ENCODE measurements at places on chromosomes 4 and X.

- no peak for DNase-seq
These were observed 59.9 kb downstream of the MBNL3 start for GRCh38 chrX:132428896-132429295.

- no peak for DNase-seq
These were observed 130.4 kb downstream of the ARHGAP6 start for GRCh38 chrX:11535156-11535919.

DNA sequence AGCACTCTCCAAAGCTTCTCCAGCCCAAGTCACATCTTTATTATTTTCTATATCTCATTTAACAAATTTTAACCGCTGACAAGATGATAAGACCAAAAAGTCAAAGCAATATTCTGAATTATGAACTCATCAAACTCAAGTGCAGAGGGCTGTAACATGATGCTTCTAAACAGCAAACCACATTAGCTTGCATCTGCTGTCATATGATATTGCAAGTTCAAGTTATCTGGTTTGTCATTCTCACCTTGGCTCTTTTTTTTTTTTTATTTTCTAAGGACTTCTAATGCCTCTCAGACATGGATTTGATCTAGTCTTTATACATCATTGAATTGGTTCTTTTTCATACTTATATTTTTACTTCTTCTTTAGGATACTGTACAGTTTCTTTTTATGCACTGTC is 93.4 kb downstream of the SLC10A7 start:
- DNase-seq = no peak

DNA sequence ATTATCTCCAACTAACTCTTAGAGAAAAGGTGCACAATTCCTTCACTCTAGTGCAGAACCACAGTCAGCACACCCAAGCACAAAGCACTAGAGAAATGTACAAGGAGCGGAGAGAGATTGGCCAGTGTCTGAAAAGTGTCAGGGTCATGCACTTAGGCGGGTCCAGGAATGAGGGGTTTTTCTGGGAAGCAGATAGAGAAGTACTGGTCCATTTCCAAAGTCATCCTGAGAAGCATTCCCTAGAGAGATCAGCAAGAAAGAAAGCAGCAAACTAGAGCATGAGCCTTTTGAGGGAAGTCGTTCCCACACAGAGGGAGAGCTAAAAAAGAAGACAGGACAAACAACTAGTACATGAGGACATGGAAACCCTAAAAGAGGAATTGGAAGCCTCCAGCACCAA is 168.1 kb upstream of the MAP3K15 start:
- DNase-seq = no peak

DNA sequence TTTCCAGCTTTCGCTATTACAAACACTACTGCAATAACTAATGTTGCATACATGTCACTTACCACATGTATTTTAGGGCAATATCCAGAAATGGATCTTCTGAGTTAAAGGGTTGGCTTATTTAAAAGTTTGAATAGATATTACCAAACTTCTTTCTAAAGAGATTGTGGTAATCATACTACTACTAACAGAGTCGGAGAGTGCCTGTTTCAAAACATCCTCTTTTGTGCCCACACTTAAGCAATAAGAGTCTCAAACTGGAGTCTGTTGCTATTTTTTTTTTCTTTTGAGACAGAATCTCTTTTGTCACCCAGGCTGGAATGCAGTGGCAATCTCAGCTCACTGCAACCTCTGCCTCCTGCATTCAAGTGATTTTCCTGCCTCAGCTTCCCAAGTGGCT is 35.8 kb downstream of the FGFBP1 start:
- no peak for DNase-seq

DNA sequence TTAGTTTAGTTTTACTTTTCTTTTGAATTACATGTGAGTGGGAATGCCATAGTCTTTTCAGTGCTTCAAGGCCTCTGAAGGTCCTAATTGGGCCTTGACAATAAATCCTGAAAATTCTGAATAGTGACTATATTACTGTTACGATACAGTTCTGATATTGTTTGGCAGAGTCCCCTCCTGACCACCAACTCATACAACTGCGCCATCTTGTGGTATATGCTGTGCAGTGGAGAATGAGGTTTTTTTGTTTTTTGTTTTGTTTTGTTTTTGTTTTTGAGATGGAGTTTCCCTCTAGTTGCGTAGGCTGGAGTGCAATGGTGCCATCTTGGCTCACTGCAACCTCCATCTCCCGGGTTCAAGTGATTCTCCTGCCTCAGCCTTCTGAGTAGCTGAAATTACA is 56.6 kb upstream of the CHRDL1 start:
- DNase-seq = peak; percentile 22

DNA sequence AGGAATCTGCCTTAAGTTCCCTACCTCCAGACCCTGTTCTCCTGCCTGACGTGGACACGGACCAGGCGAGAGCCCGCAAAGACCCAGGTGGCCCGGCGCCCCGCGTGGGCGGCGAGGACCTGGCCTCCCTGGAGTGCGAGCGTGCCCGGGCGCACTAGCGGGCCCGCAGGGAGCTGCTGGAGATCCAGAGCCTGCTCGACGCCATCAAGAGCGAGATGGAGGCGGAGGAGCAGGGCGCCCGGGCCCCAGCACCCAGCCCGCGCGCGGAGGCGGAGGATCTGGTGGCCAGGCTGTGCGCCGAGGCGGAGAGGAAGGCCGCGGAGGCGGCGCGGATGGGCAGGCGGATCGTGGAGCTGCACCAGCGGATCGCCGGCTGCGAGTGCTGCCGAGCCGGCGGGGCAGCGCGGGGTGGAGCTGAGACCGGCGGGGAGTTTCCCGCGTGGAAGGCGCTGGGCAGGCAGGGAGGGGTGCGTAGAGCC is 18.2 kb downstream of the MRFAP1 start:
- peak; percentile 26 for DNase-seq

DNA sequence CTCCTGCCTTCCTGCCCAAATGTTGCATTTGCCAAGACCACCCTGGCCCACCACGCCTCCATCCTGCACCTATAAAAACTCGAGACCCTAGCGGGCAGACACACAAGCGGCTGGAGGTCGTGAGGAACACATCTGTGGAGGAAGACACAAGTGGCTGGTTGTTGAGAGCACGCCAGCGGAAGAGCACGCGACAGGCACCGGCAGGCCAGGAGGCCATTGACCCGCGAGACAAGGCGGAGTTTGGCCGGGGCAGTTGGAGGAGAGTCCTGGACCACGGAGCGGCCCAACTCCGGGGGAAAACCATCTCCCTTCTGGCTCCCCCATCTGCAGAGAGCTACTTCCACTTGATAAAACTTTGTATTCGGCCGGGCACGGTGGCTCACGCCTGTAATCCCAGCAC is 115.2 kb upstream of the AGA start:
- DNase-seq = no peak

DNA sequence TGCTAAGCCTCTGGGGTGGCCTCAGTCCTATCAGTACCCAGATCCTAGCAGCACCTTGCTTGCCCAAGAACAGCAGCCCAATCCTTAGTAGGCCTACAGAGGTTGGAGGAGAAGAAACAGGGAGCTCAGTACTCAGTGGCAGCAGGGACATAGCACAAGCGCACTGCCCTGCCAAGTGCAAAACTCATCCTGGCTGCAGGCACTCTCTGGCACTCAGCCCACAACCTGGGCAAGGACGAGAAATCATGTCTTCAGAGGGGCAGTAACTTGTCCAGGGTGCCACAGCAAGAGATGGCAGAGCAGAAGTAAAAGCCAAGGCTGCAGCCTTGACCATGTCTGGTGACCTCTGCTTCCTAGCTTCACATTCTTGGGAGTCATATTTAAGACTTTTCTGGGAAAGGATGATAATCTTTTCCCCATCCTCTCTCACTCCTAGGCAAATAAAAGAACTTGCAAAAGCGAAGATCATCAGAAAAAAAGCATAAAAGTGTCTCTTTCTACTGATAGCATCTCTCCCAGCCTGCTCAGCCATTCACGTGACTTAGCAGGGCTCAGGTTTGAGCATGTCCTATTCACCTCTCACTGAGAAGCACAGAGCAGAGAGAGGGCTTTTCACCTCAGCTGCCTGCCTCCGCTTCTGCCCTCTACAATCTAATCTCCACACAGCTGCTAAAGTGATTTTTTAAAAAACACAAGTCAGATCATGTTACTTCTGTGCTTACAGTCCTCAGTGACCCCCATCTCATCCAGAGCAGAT is 37.2 kb upstream of the MAGEA4 start:
- DNase-seq = no peak

- DNase-seq = no peak
These were observed 217.9 kb upstream of the MAB21L2 start for GRCh38 chr4:150363721-150364688.

DNA sequence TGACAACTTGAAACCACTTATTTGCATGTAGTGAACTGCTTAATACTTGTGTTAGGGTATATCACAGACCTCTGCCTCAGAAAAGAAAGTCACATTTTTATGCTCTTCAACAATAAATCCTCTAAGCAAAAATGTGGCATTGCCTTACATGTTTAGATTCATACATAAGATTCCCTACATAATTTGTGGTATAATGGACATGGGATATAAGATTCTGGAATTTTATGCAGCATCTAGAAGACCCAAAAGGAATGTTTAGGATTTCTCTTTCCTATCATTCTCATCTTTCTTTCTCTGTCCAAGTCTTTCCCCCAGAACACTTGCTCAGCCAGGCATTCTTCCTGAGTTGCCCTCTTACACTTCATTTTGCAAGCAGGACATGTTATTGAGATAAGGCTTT is 37.7 kb upstream of the TET2 start:
- no peak for DNase-seq

DNA sequence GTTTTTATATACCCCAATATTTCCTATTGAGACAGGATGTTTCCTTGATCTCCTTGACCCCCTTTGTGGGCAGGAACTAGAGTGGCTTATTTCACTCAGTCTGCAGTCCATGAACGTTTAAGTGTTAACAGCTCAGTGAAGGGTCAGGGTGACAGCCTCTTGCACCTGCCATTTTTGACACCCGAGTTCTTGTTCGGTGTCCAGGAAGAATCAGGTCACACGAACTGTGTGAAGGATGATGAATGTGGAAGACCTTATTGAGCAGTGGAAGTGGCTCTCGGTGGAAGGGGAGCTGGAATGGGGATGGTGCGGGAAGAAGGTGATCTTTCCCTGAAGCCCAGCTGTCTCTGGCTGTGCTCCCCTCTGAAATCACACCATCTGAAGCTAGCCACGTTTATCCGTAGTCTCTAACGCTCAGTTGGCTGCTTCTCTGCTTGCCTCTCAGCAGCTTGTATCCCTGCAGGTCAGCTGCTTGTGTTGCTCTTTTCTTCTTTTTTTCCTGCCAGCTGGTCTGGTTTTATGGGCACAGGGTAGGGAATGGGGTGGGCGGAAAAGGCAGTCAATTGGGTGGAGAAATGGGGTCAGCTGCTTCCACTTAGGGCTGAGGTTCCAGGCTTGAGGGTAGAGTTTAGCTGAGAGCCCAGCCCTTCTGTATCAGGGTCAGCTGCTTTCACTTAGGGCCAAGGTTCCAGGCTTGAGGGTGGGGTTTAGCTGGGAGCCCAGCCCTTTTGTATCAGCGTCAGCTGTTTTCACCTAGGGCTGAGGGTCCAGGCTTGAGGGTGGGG is 29.0 kb upstream of the CCNG2 start:
- no peak for DNase-seq

DNA sequence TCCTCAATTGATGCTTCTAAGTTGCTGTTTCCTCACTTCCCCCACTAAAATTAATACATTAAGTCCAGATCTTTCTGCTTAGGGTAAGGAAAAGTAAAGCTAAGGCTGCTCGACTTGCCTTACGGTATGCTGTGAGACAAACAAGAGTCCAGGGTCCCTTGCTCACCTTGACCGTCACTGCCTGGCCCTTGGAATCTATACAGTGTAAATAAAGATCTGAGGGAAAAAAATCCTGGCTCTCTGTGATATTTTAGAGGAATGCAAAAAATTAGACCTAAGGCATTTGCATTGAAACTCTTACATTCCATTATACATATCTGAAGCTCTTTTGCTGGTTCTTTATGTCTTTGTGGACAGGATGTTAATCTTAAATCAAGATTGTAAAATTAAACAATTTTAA is 129.6 kb upstream of the HCCS start:
- no peak for DNase-seq

GRCh38 chr4:23900636-23901035 is 10.8 kb upstream of the PPARGC1A start:
- DNase-seq = no peak

DNA sequence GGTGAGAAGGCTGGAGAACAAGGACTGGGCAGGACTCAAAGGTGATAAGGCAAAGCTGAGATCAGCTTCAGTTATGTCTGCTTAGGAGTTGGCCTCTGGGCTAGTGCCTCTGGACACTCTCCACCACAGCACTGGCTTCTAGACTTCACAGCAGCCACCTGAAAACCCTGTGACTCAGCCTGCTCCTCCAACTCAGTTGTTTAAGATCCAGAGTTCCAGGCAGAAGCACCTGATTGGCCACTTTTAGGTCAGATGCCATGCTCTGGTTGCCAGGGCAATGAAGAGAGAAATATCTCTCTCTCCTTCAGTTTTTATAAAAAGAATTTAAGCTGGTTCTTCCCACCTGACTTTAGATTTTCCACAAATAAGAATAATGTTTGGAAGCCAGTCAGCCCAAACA is 47.9 kb upstream of the BLTP1 start:
- no peak for DNase-seq

DNA sequence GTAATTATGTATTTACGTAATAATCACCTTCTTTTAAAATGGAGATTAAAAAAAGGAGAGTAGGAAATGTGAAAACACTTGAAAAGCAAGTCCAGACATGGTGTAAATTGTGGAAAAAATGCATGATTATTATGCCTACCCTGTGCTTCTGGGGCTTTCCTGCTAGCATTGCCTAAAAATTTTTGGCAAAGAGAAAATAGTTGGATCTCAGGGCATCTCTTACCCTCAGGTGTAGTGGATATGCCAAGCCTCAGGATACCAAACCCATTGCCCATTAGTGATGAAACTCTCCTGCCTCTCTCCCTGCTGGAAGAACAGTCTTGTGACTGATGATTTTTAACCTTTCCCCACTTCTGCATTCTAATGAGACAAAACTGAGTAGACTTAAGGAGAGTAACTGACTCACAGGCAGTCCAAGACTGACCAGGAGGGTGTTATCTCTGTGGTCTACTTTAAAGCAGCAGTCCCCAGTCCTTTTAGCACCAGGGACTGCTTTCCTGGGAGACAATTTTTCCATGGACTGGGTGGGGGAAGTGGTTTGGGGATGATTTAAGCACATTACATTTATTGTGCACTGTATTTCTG is 174.6 kb downstream of the ZNF330 start:
- no peak for DNase-seq

- DNase-seq = peak; percentile 38
These were observed 32.2 kb downstream of the UNC5C start for GRCh38 chr4:95516528-95517017.

DNA sequence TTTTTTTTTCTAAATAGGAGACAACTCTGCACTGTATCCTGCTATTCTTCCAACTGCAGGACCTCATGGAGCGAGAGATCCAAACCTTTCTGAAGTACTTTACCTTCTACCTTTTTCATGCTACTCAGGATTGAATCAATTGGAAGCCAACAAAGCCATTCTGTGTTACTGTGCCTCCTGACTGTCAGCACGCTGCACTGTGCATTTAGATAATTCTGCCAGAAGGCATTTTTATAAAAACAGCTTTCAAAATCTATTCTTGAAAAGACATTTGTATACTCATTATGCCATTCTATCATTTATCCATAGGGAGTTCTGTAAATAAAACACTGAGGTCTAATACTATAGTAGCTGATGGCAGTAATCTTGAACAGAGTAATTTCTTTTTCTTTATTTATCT is 142.8 kb downstream of the SLIT2 start:
- no peak for DNase-seq

All from fibroblast of pulmonary artery (primary cell).